Activated naive CD4-positive, alpha-beta T cell (primary cell): ENCODE measurements at places on chromosomes 6 and 20.

DNA sequence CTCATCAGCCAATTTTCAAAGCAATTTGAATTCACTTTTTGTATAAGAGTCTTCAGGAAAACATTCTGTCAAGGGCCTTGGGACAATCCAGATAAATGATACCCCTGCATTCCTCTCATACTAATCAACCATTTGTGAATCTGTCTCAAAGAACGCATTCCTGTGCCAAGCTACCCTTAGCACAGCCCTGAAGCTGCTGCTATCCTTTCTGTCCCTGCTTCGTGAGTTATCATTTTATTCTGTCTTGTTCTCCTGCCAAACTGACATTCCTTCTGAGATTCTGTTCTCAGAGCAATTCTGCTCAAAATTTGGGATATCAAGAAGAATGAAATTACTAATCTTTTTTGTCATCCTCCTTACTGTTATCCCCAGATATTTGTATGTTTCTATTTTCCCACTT, 213.9 kb upstream of the STXBP5 start:
- DNase-seq = no peak

DNA sequence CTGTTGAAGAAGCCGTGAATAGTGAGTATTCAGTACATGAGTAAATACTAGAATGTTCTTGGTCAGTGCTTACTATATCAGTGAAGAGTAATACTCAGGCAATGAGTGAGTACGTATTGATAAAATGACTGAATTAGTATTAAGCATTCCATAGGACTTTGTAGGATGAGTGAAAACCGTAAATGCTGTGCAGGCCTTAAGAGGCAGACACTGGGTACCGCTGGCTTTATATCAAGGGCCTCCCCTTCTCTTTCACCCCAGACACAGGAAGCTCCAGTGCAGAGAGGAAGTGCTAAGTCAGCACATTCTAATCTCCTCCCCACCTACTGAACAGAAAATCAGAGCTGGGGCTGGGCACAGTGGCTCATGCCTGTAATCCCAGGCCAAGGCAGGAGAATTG, 24.2 kb downstream of the POFUT1 start:
- no peak for DNase-seq

- DNase-seq = no peak
Observed at GRCh38 chr6:133799043-133799442, 89.9 kb upstream of the TCF21 start.

DNA sequence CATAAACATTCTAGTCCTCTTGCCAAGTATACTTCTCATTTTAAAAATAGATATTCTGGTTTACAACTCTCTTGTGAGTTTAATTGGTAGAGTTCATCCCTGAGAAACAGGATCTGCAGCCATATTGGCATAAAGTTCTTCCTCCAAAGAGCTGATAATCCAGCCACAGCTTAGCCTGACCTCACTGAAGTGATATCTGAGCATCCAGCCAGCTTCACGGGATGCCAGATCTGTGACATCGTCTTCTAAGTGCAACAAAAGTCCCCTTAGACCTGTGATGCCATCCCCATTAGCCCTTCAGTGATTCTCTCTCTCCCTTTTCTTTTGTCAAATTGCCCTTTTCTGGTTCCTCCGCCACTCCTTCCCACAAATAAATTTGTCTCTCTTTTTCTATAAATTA, 180.6 kb upstream of the STXBP5 start:
- DNase-seq = no peak

GRCh38 chr6:74577619-74578018, 628.2 kb downstream of the COL12A1 start:
- no peak for DNase-seq

DNA sequence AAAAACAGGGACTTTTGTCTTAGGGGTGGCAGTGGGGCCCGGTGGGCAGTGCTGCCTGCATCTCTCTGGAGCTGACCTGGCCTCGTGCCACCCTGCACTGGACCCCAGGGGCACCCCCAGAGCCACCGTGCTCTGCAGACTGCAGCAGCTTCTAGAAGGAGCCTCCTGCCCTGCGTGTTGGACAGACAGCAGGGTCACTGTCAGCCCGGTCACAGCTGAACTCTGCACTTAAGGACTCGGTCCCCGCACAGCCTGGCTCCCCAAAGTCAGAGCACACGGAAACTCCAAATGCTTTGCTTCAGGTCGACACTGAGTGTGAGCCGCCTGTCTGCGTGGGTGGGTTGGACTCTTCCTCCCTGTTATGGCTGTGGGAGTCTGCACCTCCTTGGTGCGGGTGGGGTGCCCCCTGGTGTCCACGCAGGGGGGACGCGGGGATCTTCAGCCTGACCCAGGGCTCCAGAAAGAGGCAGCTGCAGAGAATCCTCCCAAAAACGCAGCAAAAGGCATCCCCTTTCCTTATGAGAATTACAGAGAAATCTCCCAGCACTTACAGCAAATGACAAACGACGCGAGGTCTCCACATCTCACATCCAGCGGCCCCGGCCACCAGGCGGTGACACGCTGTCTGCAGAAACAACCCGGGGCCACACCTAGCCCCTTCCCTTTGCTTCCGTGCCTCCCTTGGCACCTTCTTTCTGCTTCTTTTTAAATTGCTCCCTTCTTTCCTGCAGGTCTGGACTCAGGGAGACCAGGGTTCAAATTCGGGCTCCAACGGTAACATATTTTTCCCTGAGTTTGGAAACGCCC, 36.3 kb upstream of the DACT2 start:
- DNase-seq = no peak

DNA sequence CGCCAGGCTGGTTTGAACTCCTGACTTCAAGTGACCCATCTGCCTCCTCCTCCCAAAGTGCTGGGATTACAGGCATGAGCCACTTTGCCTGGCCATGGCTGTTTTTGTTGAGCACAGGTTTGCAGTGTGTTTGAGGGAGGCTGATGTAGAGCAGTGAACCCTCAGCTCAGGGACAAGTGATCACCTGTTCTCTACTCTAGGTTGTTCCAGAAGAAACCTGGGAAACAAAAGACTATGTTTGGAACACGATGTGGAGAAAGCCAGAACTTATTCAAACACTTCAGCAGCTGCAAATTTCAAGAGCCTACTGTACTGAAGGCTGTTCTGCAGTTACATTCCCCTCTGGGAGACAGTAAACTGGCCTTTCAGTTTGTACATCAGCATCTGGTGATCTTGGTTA, 4.7 kb downstream of the TULP1 start:
- no peak for DNase-seq

DNA sequence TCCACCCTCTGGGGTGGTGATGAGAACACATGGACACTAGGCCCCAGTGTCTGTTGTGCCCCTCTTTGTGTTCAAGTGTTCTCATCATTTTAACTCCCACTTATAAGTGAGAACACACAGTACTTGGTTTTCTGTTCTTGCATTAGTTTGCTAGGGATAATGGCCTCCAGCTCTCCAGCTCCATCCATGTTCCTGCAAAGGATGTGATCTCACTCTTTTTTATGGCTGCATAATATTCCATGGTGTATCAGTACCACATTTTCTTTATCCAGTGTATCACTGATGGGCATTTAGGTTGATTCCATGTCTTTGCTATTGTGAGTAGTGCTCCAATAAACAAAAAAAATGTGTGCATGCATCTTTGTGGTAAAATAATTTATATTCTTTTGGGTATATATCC, 67.4 kb downstream of the RWDD2A start:
- DNase-seq = no peak

- DNase-seq = no peak
Observed at GRCh38 chr6:52746213-52746612, 17.1 kb downstream of the GSTA2 start.

- no peak for DNase-seq
Observed at GRCh38 chr6:109224994-109225393, 129.7 kb downstream of the CEP57L1 start.

GRCh38 chr20:38321959-38322598, 18.1 kb downstream of the BPI start:
- no peak for DNase-seq

DNA sequence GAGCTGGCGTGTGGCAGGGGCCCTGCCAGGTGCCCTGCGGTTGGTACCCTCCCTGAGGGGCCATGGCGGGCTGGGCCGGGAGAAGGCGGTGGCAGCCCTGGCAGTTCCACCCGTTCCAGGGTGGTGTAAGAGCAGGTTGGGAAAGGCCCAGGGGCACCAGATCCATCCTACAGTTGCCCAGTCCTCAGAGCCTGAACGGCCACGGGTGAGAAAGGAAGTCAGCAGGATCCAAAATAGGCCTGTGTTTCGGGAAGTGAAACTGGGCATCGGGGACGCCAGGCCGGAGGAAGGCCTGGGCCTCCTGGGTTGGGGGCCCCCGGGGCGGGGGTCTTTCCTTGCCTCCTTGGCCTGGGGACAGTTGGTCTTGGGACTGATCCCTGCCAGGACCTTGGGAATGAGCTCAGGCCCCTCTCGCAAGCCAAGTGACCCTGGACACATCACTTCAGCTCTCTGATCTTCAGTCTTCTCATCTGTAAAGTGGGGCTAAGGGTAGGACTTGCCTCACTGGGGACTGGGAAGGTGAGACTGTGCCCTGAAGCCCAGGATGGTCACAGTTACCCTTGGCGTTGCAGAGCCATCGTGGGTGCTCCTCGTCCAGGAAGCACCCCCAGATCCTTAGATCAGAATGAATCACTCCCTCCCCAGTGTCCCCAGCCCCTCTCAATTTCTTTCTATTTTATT, 18.1 kb upstream of the NOL4L start:
- no peak for DNase-seq

DNA sequence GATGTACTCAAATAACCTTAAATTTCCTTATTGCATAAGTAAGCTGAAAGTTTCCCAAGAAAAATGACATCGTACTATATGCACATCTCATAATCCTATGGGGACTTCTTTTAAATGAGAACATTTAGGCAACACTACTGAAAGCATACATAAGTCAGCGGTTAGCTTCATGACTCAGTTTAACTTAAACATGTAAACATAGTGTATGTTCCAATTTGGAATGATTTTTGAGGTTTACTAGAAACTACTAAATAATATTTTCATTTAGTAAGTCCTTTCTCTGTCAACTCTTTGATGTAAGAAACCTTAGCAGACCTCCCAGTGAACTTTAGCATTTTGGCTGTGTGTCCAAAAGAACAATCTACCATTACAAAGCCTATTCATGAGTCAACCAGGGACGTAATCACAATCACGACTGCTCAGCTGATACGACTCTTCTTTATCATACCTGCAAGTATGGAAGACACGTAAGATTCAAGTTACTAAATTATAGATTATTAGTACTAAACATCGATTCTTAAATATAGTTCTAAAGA, 19.3 kb downstream of the HIVEP2 start:
- no peak for DNase-seq

DNA sequence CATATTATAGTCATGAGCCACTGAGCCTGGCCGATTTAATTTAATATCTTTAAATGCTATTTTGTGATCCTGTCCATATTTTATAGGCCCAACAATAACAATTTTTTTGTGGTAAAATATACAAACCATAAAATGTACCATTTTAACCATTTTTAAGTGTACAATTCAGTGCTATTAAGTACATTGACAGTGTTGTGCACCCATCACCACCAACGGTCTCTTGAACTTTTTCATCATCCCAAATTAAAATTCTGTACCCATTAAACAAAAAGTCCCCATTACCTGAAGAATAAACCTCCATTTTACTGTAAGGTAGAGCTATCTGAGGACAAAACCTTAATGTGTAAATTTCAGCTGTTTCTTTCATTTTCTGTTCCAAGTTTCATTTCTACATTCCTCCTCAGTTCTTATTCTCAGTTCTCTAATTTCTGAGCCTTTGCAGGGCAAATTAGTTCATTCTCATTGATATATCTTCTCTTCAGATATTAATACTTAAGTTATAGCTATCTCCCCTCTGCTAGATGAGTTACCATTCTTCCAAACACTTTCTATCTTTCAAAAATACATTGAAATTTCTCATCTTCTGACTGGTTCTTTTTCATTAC, 10.3 kb downstream of the MTO1 start:
- no peak for DNase-seq

GRCh38 chr6:31058128-31058894, 48.0 kb downstream of the MUC22 start:
- no peak for DNase-seq

GRCh38 chr6:131954059-131954774, 3.0 kb upstream of the CCN2 start:
- no peak for DNase-seq

GRCh38 chr20:1667502-1668085, 10.0 kb upstream of the SIRPG start:
- DNase-seq = no peak

DNA sequence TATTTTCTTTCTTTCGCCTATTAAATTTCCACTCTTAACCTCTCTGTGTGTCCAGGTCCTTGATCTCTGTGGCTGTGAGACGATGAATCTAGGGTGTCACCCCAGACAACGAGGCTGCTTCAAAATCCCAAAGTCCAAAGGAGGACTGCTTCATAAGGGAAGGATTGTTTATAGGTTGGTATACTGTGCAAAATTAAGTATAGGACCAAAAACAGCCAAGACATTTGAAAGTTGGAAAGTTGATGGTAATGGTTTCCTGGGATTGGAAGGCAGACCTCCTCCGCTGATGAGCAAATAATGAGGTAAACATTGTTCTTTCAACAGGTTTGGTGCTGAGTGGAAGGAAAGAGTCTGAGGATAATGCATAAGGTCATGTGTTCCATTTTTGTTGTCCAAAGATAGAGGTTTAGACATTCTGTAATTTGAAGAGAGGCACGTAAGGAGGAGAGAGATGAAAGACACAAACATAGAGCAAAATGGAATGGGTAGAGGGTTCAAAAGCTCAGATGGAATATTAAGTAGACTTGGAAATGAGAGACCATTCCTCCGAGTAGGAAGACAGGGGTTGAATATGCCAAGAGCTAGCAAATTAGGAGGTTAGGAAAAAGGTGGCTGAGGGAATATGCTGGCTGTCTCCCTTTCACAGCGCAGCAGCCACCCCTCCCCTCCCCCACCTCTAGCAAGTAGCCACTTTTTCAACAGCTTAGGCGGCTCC, 24.8 kb downstream of the ZNF311 start:
- DNase-seq = no peak

GRCh38 chr6:29651413-29652197, 5.3 kb upstream of the MOG start:
- DNase-seq = no peak

DNA sequence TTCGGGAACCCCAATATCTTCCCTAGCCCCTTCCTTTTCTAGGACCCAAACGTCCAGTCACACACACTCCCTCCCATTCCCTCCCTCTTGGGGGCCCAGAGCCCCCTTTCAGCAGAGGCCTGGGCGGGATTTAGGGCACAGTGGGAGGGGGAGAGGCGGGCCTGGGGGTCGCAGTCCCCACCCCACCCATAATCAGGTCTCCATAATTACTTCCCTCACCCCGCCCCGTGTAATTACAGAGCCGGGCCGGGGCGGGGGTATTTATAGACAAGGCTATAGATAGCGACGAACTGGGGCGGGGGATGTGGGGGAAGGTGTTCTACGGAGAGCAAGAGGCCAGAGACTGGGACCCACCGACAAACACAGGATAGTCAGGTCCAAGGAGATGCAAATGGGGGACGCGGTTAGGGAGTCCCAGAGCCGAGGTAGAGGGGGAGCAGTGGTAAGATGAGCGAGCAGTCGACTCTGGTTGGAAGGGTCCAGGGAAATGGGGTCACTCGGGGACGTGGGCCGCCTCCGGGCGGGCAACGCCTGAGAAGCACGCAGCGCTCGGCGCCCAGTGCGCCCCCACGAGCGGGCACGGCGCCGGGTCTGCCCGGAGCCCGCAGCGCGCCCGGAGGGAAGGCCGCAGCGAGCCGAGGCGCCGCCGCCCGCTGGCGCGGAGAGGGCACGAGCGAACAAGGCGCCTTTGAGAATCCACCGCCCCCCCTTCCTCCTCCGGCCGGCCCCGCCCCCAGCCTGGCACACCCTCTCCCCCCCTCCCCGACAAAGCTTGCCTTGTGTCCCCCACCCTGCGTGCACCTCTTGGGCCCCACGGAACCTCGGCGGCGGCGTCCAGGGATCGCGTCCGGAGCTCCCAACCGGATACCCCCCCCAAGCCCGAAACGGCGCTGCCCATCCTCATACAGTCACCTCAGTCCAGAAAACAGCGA, 670 bp upstream of the COL11A2 start:
- peak; percentile 43 for DNase-seq
